ENCODE measurements at places on chromosomes 11 and 22.

DNA sequence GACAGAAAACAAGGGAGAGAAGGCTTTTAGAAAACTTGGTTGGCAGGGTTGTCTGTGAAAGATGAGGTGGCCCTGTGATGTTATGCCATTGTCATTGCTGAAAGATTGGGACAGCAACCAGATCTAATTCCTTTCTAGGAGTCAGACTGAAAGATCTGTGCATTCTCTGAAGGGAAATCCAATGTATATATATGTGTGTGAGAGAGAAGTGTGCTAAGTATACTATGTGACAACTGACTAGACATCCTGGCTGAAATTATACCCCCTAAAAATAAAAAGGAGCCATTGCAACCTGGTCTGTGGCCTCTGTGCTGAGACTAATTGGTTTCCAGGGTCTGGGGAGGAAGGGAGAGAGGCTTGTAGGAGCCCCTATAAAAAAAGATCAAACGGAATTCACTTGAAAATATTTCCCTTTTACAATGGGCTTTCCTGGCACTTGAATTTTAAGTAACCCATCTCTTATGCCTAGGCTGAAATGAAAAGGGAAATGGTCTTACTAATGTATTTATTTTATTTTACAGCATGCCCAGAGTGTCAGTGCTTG lies 1.2 kb upstream of the MPPED2 start:
- DNase-seq, result no peak

DNA sequence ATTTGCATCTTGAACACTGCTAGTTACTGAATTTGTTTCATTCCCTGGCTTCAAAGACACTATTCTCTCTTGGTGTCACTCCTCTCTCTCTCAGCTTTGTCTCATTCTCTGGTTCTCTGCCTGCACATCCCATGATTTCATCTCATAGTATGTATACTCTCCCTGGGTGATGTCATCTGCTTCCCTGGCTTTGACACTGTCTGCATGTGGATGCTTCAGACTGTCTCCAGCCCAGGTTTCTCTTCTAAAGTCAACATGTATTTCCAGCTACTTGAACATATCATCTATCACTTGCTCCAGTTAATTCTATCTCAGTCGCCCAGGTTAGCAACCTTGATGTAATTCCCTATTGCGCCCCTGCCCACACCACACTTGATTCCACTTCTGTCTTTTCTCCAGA lies 9.3 kb upstream of the ACAT1 start:
- no peak for DNase-seq

GRCh38 chr22:50715776-50716175 lies 22.2 kb upstream of the ACR start:
- no peak for DNase-seq

DNA sequence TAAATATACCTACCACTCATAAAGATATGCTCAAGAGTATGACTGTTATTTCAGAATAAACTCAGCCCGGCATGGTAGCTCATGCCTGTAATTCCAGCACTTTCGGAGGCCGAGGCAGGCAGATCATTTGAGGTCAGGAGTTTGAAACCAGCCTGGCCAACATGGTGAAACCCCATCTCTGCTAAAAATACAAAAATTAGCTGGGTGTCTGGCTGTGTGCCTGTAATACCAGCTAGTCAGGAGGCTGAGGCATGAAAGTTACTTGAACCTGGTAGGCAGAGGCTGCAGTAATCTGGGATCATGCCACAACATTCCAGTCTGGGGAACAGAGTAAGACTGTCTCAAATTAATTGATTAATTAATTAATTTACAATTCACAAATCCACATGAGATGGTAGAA lies 208.2 kb upstream of the PDGFD start:
- no peak for DNase-seq

GRCh38 chr11:129056916-129057315 lies 114.2 kb upstream of the TP53AIP1 start:
- DNase-seq, result no peak

DNA sequence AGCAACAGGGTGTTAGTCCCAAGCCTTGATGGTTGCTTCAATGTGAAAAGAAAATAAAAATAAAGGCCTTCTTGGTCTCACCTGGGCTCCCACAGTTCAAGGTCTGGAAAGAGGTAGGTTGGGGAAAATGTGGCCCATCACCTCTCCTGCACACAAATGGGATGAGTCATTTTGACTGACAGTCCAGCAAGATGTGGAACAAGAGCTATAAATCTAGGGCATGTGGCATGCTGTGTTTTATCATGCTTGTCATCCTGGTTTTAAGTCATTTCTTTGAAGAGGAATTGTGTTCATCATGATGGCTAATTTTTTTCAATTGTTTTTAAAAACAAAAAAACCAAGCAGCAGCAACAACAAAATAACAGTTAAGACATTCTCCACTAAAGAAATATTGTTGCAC lies 503.7 kb downstream of the NTM start:
- DNase-seq, result no peak

- DNase-seq, result no peak
Measured at GRCh38 chr22:38754751-38755154, 1.0 kb downstream of the SUN2 start.

DNA sequence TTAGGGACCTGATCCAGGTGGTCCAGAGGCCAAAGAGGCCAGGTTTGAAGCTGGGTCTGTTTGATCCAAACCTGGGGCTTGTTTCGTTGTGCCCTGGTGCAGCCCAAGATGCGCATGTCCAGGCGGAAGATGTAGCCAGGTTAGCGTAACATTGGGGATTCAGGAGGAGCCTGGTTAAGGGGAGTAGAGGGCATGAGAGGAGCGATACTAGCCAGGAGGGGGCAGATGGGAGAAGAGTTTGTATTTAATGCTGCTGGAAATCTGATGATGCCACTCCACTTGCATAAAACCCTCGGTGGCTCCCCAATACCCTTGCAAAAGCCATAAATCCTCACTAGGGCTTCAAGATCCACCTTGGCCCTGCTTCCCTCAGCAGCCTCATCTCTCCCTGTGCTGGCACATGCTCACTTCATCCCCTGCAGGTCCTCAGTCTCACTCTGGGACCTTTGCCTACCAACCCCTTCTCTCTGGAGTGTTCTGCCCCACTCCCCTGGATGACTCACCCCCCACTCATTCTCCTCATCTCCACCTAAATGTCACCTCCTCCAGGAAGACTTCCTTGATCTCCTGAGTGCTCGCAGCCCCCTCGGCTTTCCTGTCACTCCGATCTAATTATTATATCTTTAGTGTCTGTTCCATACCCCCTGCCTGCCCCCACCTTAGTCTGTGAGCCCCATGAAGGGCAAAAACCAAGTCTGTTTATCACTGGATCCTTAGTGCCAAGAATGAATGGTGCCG lies 95.9 kb downstream of the MIAT start:
- DNase-seq, result no peak

DNA sequence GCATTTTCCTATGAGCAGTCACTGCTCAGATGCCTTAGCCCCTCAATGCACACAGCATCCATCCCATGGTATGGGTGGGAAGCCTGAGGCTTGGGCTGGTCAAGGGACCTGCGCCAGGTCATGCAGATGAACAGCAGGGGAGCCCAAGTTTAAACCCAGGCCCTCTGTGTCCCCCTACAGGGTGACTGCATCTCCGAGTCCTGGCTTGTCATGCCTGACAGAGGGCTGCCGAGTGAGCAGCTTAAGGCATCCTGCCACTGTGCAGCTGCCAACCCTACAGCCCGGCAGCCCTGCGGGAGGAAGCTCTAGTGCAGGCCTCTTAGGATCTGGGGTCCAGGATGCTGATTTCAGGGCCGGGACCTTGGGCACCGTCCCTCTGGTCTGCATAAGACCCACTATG lies 10.0 kb downstream of the IL2RB start:
- no peak for DNase-seq

GRCh38 chr22:39097098-39098020 lies at the start of gene APOBEC3H:
APOBEC3H (plus strand) TSS chr22:39097244; CDS start chr22:39100279, 3,035 bp downstream.
- no peak for DNase-seq

DNA sequence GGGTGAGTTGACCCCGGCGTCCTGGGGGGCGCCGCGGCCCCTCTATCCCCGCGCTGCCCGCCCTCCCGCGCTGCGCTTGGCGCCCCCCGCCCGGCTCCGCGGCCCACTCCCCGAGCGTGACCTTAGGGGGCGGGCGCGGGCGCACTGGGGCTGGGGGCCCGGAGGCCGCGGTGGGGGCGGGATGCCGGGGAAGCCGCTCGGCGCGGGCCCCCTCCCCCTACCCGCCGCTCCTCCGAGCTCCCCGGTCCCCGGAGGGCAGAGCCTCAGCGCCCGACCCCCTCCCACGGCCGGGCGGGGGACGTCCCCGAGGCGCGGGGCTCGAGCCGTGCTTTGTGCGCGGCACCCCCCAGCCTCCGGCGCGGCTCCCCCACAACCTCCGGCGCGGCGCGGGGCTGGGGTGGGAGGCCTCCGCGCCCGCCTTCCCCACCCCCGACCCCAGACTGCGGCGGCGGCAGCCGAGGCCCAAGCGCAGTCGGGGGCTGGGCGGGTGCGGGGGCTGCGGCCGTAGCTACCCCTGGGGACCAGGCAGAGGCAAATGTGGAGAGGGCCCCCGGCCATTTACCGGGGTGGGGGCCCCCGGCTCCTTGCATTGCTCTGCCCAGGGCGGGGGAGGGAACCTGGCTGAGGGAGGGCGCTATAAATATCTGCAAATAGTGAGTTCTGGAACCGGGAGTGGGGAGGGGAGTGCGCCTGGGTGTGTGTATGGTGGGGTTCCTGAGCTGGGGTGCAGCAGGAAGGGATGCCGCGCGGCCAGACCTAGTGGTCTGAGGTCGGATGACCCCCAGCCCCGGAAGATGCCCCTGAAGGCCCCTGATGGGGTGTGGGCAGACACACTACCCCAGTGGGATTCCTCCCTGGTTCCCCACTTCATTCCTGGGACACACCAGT lies 988 bp downstream of the MGAT3 start:
- DNase-seq, result no peak

DNA sequence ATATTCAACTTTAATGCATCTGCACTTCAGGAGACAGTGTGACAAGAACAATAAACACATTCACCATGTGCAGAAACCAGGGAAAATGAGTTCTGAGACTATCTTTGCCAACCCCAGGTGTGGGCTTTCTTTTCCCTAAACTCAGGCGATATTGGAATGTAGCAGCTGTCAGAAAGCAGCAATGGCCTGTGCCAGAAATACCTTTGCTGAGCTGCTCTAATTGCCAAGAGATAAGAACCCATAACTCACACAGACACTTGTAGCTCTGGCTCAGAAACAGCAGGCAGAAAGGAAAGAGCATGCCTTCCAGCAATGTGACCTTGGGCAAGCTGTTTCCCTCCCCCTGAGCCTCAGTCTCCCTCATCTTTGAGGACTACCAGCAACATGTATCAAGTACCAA lies 77.6 kb downstream of the PLEKHA7 start:
- DNase-seq, result no peak

- DNase-seq, result no peak
Measured at GRCh38 chr11:17648528-17648927, 70.8 kb upstream of the MYOD1 start.

GRCh38 chr11:12280199-12280837 lies 97.1 kb upstream of the PARVA start:
- no peak for DNase-seq

DNA sequence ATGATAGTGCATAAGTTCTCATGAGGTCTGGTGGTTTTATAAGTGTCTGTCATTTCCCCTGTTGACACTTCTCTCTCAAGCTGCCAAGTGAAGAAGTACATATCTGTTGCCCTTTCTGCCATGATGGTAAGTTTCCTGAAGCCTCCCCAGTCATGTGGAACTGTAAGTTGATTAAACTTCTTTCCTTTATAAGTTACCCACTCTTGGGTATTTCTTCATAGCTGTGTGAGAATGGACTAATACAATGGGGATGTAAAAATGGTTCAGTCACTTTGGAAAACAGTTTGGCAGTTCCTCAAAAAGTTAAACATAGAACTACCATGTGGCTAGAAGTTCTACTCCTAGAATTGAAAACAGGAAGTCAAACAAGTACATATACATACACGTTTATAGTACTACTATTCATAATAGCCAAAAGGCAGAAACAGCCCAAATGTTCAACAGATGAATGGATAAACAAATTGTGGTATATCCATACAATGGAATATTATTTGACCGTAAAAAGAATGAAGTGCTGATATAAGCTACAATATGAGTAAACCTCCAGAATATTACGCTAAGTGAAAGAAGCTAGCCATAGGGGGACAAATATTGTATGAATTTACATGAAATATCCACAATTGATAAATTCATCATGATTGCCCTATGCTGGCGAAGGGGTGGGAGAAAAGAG lies 16.0 kb upstream of the DKK3 start:
- DNase-seq, result no peak

- DNase-seq, result no peak
Measured at GRCh38 chr11:128058580-128059208, 528.7 kb downstream of the ETS1 start.

DNA sequence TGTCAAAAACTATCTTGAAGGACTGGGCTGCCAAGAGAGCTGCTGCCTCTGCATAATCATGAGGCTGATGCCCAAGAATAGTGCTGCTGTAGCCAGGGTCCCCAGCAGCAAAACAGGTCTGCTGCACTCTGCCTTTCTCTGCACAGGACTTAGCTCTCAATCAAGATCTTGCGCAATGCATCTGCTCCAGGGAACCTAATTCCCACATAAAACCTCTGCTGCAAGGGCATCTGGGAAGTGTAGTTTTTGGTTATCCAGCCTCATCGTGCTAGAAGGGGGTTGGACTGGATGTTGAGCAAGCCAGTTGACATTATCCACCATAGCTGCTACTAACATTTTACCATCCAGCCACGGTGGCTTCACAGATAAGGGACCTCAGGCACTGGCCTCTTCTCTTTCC lies 192.7 kb downstream of the C11orf91 start:
- no peak for DNase-seq

GRCh38 chr11:61551634-61552033 lies 29.2 kb downstream of the SYT7 start:
- no peak for DNase-seq

GRCh38 chr11:58900479-58901420 lies 38.5 kb upstream of the GLYATL1 start:
- DNase-seq, result no peak

- no peak for DNase-seq
Measured at GRCh38 chr11:3191586-3192324, 26.6 kb upstream of the OSBPL5 start.

DNA sequence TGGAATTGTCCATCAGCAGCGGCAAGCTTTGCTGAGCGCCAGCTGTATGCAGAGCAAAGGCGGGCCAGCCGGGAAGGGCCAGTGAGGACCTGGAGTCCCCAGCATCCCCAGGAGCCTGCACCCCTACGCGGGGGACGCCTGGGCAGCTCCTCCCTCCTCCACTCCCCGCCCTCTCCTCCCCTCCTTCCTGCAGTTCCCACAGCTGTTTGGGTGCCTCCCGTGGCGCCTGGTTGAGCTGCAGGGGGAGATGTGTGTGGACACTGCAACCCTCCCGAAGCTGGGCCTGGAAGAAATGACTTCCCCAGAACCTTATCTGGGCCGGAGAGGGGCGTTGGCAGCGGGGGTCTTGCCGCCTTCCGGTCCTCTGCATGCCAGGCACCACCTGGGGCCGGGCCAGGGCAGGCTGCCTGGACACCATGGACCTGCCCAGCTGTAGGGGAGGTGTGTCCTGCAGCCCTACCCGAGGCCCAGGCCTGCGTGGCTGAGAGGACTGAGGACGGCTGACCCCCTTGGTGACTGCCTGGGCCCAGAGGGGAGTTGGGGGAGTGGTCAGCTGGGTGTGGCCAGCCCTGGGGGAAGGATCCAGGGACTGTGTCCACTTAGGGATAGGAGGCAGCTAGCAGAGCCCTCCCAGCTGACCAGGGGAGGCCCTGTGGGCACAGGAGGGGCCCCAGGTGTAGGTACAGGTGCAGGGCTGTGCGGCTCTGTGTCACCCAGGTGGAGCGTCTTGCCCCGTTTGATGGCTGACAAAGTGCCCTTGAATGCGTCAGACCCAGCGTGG lies 16.8 kb upstream of the MUC6 start:
- DNase-seq, result no peak

- DNase-seq, result no peak
Measured at GRCh38 chr22:17954860-17955587, 69.3 kb downstream of the MICAL3 start.
